Aorta (tissue), 5 donors: ENCODE measurements at places on chromosomes 2 and 18. TPM values are rescaled to one million over a fixed set of nuclear protein-coding genes. Genes with fewer than 3 reads are reported as not detected.

ECEL1 gene
- total RNA-seq: 2.1 TPM

DNER gene
- 1.1 TPM for total RNA-seq

- DNase-seq: no peak
These were observed 742.4 kb downstream of the DCDC2C start for GRCh38 chr2:4445821-4446220.

DNA sequence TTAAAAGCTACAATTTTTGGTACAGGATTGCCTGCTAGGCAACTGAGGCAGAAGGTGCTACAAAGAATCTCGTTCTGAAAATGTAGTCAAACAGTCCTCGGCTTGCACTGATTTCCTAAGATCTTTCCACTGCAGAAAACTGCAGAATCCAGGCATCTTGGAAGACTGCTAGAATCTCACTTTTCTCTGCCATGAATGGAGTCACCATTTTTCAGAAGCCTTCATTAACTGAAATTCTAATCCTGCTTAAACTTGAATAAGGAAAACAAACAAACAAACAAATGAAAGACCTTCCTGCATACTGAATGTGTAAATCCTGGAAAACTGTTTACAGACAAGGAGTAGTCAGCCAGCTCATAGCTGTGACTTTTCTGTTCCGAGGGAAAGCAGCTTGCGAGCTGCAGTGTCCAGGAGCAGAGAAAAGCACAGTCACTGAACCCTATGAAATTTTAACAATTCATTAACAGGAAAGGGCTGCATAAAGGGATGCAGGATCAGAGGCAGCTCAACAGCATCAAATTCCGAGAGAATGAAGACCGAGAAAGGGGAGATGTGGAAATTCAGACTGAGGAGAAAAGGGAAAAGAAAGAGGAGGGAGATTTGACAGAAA, 210.5 kb upstream of the PIK3C3 start:
- DNase-seq: no peak

DNA sequence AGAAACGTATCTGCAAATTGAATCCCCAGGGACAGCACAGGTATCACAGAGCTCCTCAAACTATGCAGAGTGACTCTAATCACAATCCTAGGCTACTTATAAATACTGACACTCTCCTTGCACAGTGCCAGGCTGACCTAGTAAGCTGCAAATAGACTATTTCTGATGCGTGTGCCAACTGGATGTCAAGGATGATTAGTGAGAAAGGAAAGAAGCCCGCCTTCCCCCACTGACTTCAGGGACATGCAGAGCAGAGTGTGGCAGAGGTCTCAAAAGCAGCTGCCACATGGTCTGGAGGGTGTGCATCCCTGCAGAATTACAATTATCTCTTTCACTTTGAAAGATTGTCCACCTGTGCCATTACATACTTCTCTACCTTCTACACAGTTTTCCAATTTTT, 235.6 kb downstream of the CPS1 start:
- DNase-seq: no peak

- DNase-seq: no peak
These were observed 776 bp downstream of the TBR1 start for GRCh38 chr2:161416708-161417437.

DNA sequence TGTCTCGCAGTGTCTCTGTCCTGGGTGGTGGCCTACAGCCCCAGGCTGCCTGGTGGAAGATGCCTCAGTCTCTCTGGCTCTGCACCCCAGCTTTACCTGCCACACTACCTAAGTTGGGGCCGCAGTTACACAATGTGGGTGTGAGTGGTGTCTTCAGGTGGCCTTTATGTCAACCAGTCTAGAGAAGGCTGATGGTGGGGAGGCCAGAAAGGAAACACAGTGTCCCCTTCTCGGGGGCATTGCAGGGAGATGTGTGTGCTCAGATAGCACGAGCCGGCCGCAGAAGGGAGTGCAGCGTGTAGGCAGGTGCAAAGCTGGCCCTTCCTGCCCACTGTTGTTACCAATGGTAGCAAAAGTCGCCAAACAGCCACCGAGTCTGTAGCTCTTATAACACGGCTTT, 216.1 kb downstream of the SH3RF3 start:
- no peak for DNase-seq
